Fibroblast of skin of abdomen (primary cell): ENCODE measurements at places on chromosomes 7 and 10.

DNA sequence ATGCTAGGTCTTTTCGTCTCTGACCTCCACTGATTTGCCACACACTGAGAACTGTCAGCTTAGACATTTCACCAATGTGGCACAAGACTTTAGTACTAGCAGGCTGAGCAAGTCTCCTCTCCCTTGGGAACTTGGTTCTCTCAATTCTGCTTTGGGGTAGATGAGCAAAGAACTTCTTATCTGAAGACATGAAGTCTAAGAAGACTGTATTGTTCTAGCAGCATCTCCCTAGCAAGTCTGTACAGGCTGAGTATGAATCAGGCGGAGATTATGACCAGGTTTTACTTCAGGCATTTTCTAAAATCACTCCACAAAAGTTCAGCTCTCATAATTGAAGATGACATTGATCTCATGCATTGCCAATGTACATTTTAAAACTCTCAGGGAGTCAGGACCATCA, 23.8 kb upstream of the STN1 start:
- DNase-seq, result no peak

- DNase-seq, result peak; percentile 58
Measured at GRCh38 chr7:16078076-16078952, 343.0 kb downstream of the CRPPA start.

DNA sequence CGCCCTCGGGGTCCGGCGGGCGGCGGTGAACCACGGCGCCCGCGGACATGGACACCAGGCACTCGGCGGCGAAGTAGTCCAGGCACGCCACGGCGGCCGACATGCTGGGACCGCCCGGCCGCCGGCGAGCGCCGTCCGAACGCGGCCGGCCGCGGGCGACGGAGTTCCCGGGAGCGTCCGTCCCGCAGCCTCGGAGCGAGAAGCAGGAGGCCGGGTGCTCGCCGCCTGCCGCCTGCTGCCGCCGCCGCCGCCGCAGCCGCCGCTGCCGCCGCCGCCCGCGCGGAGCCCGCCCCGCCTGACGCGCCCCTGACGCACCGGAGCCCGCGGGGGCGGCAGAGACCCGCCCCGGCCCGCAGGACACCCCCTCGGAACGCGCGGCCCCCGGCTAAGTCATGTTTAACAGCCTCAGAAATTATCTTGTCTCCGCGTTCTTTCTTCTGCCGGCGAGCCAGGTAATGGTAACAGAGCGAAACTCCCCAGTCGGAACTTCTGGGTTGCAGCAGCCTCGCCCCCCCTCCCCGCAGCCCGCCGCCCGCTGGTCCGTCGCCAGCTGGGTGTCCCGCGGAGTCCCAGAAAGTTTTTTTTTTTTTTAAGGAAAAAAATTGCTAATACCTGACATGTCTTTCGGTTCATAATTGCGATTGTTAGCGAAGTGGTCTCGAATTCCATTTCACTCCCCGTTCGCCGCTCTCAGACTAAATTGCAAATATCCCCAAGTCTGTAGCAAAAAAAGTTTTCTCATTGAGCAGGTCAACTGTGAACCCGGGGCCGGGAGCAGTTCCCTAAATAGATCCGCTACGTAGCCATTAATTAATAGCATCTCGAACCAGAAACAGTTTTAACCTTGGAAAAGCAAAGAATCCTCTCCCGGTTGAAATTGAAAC, at the start of gene KLF14:
TSS of gene KLF14 (minus strand) at position 277 of the 884 bp plus-strand sequence. CDS start at position 103, 174 bp downstream.
- peak; percentile 27 for DNase-seq

GRCh38 chr10:97003151-97003803, 171.2 kb downstream of the LCOR start:
- DNase-seq, result no peak

DNA sequence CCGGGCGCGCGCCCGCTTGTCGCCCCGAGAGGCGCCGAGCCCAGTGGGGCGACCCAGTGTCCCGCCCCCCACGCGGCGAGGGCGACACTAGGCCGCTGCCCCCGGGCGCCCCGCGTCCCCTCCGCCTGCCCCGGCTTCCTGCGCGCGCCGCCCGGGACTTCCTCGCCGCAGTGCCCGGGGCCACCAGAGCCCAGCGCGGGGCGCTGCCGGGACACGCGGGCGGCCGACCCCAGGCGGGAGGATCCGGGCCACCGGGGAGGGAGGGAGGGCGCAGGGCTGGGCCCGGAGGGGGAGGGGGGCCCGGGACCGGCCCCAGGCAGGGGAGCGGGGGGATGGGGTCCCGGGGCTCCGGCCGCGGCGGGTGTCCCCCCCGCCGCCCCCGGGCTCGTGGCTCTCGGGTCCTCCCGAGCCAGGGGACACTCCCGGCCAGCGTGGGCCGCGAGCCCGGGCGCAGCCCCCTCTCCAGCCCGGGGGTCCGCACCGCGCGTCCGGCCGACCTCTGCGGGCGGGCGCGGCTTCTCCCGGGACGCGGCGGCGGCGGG, 435 bp upstream of the PWWP2B start:
- DNase-seq, result peak; percentile 50

GRCh38 chr10:97607095-97607636, 17.6 kb downstream of the C10orf62 start:
- no peak for DNase-seq

GRCh38 chr7:135597181-135597925, 39.6 kb downstream of the NUP205 start:
- peak; percentile 4 for DNase-seq

DNA sequence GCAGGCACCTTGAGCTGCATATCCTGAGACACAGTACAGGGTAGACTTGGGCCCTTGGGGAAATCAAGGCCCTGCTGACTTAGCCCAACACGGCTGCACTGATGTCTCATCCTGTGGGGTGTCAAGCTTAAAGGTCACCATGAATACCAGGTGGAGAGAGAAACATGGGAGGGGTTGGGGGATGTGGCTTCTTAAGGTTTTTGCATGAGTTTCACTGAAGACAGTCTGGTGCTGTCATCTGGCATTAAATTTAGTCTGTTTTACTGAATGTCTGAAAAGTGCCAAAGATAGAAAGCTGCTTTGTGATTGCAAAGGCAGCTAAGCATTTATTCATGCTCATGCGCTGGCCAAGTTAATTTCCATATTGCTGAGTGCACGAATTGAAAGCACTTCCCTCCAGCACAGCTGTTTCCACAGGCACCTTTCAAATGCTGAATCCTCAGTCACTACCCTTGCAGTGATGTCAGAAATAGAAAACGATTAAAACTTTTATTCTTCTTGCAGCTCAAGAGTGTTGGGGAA, 102.1 kb downstream of the OSBPL3 start:
- DNase-seq, result peak; percentile 42

- DNase-seq, result no peak
Measured at GRCh38 chr7:2192831-2193534, 39.8 kb downstream of the MAD1L1 start.

GRCh38 chr10:71731791-71732190, 12.2 kb upstream of the C10orf105 start:
- no peak for DNase-seq

DNA sequence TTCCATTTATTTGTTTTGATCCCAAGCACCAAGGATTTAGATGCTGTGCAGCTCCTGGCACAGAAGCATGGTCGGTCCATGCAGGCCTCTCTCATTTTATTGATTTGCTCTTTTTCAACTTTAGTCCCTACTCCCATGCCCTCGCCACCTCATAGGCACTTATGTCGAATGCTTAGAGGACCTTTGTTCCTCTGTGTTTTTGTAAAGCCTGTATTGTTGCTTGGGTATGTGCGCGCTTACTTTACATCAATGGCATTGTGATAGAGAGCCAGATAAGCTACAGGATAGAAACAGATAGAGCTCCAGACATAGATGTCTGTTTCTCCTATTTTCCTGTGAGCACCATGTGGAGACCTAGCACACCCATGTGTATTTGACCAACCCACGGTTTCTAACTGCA, 225.0 kb downstream of the PAXIP1 start:
- no peak for DNase-seq

GRCh38 chr7:43456200-43456599, 126.7 kb upstream of the STK17A start:
- no peak for DNase-seq

DNA sequence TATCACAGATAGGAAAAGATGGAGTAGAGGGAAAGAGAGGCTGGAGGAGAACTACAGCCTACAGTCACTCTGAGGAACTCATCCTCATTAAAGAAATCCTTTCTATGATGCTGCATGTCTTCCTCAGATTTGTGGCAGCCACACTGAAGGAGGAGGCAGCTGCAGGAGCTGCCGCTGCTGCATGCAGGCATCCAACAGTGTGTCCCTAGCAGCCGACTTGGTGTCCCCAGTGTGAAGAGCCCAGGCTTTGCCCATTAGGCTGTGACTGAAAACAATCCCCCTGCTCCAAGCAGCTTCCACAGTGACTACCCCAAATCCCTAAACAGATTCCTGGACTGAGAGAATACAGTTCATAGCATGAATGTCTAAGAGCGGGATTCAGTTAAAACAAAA, 23.1 kb downstream of the SKIDA1 start:
- no peak for DNase-seq

GRCh38 chr7:2066251-2066919, 166.4 kb downstream of the MAD1L1 start:
- no peak for DNase-seq

DNA sequence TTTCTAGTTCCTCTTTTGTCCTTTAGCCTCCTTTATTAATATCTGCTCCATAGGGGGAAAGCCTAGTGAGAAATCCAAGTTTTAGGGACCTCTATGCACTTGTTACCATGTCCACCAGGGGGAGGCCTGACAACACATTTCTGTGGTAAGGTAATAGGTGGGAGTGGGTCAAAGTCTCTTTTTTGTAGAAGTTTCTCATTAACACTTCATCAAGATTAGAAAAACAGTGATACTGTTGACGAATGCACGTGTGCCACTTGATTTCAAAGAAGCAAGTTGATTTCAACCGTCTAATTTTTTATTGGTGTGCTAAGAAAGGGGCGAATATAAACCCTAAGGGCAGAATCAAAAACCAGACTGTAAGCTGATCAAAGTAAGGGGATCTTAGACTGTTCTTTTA, 30.6 kb downstream of the CISD1 start:
- peak; percentile 42 for DNase-seq

GRCh38 chr10:17783751-17784150, 25.4 kb upstream of the MRC1 start:
- no peak for DNase-seq

DNA sequence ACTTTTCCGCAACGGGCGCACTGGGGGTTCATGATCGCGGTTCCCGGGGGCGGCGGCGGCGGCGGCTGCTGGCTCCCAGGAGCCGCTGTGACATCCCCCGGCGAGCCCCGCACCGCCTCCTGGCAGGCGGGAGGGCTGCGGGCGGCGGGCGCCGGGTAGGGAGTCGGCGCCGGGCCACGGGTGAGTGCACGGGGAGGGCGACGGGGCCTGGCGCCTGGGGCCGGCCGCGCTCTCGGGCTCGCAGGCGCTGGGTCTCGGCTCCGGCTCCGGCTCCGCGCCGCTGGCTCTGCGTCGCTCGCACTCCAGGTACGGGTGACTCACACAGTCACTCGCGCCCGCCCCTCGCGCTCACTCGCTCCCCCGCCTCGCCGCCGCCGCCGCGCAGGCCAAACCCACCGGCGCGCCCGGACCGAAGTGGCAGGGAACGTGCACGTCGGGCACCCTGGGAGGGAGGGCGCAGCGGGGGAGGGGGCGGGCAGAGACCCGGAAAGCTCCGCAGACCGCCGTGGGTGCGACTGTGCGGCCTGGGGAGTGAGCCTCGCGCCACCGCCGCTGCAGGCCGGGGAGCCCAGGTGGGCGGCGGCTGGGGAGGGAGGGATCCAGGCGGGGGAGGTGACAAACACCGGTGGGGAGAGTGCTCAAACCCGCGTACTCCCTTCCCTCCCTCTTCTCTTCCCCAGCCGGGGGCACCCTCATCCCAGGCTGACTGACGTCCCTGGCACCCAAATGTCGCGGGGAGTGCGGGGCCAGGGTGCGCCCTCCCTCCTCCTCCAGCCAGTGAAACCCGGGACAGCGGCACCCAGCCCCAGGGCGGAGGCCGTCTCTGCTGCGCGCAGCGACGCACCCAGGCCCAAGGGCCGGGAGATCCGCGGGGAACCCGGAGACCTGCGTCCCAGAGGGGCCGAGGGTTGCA, 276.9 kb upstream of the NEBL start:
- no peak for DNase-seq
